ENCODE measurements at places on chromosomes 7 and 10.
A peak's percentile ranks its signal among the peaks of the same experiment; 100 is the strongest.

DNA sequence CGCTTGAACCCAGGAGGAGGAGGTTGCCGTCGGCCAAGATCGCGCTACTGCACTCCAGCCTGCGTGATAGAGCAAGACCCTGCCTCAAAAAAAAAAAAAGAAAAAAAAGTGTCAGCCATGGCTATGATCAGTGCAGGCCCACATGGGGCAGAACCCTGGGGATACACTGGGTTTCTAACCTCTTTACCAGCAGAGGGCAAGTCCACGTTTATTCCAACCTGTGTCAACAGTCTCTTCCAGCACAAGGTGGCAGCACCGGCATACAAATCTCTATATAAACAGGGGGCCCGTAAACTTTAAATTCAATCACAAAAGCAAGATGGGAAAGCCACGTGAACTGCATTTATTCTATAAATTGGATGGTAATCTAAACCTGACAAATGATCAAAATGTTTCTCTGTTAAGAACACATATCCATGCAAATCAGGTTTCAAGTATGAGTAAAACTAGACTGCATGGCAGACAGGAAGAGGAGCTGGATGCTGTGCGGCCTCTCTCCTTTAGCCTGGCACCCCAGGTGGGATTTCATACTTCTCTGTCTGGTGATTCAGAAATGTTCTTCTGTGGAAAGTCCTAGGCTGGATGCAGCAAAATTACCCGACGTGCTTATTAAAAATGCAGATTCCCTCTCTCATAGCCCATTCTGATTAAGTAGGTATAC lies 60.0 kb upstream of the STEAP1B start:
- DNase-seq: peak; percentile 67

DNA sequence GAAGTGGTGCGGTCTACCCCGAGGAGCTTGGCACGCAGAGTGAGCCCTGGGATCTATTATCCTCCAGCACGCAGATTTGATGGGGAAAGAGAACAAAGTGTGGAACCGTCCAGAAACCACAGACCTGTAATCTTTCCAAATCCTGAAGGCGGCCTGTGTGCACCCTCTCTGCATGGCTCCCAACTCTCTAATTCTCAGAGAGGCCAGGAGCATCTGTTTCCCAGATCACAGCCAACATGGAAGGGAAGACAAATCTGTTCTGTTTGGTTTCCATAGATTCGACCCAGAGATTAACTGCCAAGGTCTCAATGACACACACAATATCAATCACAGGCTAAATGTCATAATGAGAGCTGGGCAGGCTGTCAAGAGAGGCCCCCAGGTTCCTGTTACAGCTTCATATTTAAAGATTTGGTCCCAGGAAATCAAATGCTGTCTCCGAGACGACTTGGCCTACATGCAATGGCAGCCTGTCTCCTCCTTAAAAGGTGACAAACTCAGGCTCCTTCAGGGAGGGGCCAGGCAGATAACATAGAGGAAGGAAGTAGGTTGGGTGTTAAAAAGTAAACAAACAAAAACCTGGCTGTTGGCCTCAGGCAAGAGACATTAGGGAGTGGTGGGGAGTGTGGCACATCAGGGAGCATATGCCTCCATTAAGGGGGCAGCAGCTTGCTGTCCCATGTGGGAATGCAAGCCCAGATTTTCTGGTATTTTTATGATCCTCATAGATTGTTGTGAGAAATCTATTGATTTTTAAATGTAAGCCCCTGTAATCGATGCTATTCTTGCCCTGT lies 48.8 kb upstream of the SAMD8 start:
- no peak for DNase-seq

DNA sequence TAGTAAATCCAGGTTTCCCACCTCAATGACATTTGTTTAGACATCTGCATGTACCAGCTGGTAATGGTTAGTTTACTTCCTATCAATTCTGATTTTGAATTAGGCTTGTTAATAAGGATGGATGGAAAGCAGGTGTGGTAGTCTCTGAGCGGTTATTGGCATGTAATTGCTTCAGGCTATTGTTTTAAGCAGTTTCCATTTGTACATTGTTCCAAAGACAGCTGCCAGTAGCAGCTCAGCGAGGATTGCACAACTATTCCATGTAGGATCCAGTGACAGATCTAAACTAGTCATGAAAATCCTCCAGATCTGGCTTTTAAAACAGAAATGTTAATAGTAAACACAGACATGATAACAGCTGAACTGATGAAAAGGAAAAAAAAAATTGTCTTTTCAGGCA lies 436.0 kb upstream of the ADARB2 start:
- no peak for DNase-seq

GRCh38 chr10:69863580-69863979 lies 61.9 kb downstream of the COL13A1 start:
- no peak for DNase-seq

DNA sequence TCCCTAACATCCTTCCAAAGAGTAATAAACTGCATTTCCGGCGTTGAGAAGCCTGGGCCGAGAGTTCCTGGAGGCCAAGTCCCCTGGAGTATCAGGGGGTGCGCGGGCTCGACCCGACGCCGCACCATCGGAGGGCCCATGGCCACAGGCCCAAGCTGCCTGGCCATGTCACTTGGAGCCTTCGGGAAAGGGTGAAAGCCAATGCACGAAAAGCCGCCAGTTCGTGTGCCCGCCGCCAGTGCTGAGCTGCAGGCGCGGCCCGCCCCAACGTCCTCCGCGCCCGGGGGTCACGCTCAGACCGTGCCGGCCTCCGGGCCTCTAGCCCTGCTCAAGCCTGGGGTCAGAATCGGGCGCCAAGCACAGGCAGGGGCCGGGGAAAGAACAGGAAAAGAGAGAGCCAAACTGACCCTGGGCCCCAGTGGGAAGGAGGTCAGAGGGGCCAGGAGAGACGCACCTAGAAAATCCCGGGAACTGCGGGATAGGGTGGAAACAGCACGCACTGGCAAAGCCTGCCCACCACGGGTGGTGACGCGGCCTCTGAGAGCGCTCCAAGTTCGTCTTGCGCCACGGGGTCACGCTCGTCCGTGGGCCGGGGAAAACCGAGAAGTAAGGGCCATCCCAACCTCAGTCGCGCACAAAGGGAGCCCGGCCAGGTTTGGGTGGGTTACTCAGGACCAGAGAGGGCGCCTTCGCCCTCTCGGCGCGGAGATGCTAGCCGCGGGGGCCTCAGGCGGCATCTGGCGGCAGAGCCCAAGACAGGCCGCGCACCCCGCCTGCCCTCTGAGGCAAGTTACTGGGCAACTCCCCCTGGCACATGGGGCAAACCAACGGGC lies 4.2 kb upstream of the EBF3 start:
- no peak for DNase-seq

DNA sequence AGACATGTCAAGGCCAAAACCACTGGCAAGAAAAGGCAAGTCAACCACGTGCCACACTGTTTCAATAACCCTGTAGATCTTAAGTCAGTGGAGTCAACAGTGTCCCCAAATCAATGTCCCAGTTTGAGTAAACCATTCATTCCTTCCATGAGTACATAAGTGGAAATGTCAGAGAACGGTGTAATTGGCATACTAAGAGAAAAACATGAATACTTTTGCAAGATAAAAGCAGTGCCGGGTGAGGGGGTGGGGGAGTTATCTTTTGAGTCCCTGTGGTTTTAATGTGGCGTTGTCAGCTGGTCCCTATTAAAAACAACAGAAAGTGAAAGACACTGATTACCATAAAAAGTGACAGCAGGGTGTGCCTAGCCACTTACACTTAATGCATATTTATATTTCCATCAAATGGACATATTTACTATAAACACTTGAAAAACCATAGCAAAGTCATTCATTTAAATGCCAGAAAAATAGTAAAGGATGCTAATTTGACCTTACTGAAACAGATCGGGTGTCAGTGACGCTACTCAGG lies 37.8 kb downstream of the RSU1 start:
- DNase-seq: peak; percentile 80

- DNase-seq: no peak
These were observed 5.6 kb downstream of the TPK1 start for GRCh38 chr7:144830024-144830785.

DNA sequence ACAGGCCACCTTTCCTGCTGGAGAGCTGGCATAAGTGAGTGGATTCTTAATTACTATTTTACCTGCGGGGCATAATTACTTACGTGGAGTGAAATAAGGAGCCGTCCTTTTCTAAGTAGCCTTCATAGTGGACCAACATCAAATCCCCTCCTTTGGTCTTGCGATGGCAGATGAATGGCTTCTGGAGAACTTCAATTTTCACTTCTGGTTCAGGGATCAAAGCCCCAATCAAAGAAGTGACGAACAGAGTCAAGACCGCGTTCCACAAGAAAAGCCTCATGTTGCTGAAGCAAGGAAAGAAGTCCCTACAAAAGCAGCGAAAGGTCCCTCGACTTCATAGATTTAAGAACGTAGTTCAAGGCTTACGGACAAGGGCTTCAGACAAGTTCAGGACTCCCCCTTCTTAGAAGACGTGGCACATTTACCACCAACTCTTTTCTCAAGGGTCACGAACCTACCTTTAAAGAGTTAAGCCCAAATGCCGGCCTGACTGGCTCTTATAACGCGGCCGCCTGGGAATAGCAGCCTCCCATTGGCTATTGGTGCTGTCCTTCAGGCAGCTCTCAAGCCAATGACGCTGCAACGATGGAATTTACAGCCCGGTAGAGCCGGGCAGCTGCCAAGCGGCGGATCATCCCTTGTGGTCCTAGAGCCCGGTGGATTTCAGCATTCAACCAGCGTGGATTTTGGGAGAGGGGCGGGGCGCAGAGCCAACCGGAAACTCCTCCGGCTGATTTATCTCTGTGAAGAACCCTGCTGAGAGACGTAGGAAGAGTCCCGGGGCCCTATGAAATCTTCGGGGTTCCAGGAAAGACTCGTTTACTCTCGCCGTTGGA lies at the start of gene FKBP14:
FKBP14 (minus strand) TSS at position 474 of the 836 bp plus-strand sequence; CDS start at position 280, 194 bp downstream.
- peak; percentile 93 for DNase-seq

DNA sequence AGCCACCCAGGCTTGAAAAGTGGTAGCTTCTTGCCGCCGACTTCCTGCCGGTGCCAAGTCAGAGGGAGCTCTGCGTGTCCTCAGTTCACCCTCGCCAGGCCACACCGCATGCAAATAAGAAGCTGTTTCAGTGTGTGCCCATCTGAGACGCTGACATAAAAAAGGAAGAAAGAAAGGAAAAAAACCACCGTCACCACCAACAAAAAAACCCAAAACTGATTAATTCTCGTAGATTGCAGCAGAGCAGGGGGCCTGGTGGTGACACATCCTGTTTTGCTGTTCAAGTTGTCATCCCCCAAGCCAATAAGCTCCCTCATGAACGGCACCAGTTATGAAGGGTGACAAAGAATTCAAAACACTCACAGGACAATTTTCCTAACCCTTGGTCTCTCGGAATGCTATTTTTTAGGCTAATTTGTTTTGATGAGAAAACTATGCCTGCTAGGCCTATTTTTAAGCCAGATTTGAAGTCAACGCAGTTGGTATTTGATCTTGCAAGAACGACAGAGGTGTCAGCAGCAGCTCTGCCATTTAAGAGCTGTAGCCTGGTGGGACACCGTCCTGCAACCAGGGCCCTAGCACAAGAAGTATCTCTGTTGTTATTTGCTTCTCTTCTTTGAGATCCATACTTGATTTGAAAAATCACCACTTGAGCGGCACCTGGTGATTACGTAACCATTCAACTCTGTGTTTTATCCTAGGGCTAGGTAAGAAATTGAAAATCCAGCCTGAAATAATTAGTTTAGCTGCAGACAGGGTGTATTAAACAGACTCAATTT lies 145.6 kb downstream of the PFKFB3 start:
- DNase-seq: peak; percentile 84

DNA sequence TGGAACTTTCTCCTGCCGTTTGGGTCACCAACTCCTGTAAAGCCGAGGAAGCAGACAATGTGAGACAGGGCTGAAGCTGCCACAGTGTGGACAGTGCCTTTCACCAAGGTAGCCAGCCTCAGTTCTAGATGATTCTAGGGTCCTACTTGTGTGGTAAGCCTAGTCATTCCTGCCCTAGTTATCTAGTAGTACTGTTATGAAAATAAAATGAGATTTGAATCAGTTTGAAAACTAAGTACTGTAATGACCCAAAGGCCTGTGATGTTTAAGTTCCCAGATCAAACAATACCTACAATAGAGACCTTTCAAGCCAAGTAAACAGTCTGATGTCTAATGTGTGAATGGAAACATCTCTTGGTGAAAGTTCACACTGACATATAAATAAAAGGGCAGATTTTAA lies 37.1 kb downstream of the POLL start:
- DNase-seq: no peak

DNA sequence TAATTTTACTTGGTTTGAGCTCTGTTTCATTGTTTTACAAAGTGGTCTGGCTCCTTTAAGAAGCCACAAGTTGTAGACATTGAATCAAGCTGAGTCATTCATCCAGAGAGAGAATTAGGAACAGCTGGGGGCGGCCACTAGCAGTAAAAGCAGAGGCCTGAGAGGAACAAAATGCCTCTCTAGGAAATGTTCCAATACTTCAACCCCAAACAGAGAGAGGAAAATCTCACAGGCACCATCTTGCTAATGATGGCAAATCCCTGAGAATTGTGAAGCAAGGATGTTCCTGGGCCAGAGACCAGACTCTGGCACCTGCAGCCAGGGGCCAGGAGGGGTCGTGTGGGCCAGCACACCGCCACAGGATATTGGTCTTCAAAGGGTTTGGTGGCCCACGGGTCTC lies 26.5 kb upstream of the TRIL start:
- DNase-seq: no peak

DNA sequence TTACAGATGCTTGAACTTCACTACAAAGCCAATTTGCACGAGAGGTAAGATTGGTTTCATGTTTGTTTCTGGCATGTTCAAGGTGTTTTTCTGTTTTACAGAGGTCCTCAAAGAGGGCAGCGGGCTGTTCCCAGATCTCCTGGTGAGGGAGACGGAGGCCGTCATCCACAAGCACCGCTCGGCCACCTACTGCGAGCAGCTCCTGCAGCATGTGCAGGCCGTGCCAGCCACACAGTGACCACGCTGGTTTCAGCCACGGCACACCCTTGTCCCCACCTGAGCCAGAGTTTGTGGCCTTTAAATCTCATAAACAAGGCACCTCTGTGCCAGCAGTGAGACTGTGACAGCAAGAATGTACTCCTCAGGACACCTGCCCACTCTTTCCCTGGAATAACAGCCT lies 46.9 kb upstream of the SUN1 start:
- DNase-seq: no peak

GRCh38 chr7:13151978-13152377 lies 464.5 kb downstream of the ARL4A start:
- no peak for DNase-seq

DNA sequence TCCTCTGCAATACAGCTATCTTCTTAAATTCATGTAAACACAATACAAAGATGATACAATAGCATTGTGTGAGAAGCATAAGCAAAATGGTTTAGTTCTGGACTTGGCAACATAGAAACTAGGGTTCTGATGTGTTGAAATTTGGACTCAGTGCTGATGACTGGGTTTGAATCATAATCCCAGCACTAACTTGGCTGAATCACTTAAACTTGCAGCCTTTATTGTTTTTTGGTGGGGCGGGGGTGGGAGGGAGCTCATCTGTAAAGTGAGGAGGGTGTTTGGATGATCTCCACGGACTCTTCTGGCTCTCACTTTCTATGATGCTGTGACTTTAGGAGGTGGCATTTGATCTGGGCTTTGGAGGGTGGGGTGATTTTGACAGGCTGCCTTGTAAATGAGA lies 158.2 kb downstream of the WNT2 start:
- DNase-seq: no peak

DNA sequence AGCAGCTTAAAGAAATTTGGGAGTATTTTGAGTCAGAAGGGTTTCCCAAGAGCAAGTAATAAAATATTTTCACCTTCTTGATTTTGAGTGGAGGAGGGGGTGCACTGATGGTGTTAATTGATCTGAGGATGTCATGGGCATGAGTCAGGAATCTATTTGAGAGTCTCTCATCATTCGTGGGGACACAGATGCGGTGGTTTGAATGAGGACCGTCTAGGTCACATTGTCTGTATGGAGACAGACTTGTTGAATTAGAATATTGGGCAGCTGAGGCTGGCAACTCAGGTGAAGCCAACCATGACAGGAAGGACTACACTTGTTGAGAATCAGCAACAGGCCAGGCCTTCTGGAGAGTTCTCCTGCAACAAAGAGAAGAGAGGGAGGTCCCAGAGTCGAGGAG lies 127.0 kb downstream of the INSYN2A start:
- DNase-seq: no peak

All from activated naive CD4-positive, alpha-beta T cell treated with Interleukin-2 at 50 U/mL for 16 hours (primary cell).